ENCODE measurements at places on chromosomes 2 and 18.

DNA sequence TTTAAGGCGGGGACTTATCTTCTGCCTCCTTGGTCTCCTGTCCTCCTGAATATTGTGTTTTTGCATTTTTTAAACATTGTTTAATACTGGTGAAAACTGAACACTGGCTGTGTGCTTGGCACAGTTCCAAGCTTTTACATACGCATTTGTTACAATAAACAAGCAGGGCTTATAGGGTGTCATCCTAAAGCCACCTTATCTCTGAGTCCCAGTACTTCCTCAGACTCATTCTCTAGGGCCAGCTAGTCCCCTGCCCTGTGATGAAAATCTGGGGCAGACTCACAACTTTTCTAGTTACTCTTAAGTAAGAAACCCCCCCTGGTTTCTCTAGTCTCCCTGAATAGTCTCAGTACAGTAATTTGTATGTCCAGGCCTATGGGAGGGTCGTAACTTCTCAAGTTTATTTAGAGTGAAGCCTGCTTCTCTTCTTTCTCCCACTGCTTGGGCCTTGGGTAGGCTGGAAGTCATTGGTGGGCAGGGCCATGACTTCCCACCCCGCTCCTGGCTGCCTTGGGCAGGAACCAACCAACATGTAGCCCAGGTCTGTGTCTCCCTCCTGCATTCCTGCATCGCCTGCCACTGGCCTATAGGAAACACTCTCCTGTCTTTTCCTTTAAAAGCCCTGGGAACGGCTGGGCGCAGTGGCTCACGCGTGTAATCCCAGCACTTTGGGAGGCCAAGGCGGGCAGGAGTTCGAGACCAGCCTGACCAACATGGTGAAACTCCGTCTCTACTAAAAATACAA is 7.7 kb upstream of the KCNE4 start:
- DNase-seq, result no peak

DNA sequence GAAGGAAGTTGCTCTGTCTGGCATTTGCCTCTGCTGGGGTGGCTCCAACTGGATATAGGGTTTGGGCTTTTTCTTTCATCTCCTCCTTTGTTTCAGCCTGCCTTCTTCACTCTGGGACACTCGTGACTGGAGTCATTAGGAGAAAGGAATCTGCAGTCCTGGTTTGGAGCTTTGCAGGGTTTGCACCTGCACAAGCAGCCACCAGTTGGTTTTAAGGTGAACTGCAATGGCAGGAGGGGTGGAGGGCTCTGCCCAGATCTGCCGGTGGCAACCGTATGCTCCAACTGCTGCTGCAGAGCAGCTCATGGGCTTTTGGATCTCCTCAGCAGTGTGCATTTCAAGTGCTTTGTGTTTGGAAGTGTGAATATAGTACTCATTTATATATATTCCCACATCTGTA is 131.3 kb upstream of the MGAT5 start:
- DNase-seq, result no peak

GRCh38 chr18:5500158-5500939 is 43.4 kb downstream of the EPB41L3 start:
- no peak for DNase-seq

DNA sequence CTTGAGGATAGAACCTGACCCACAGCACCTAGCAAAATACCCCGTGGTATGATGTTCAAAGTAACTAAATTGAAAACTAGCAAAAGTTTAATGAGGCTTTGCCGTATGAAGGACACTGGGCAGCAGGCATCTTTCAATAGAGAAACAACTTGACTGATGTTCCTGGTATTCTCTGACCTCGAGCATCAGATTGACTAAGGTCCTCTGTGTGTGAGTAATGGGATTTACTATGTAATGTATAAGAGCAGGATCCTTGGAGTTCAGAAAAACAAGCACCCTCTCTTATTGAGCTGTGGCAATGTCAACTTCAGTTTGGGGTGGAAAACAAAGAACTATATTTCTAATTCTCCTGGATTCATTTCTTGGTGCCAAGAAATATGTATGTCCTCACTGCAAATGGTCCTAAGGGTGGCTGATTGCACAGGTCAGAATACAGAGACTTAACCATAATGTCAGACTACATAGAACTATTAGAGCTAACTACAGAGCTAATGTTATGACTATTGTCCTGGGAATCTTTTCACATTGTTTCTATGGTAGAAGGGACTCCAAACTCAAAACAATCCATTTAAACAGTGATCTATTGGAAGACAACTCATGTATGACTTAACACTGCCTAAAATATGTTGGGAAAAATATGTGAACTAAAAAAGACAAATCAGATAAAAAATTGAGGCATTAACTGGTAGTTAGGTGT is 4.4 kb downstream of the TNFAIP6 start:
- DNase-seq, result no peak

- no peak for DNase-seq
These were observed 15.9 kb upstream of the TMEM214 start for GRCh38 chr2:27016801-27017325.

- no peak for DNase-seq
These were observed 83.5 kb upstream of the RAB12 start for GRCh38 chr18:8525692-8526091.

DNA sequence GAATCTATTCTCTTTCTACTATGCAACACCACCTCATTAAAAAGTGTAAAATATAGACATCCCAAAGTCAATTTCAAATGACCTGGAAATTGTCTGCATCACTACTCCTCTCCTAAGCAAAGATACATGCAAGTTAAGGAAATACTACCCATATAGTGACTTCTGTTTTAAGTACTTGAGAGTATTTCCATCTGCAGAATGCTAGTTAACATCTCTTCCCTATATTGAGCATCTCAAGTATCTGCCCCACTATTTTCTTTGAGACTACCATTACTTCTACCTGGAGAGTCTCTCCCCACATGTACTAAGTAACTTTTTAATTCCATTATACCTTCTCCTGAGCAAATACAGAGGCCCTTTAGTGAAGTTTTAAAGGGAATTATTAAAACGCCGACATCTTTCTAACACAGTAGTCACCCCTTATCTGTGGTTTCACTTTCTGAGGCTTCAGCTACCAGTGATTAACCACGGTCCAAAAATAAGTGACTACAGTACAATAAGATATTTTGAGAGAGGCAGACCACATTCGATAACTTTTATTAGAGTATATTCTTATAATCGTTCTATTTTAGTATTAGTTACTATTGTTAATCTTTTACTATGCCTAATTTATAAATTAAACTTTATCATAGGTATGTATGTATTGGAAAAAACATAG is 21.8 kb downstream of the CWC22 start:
- DNase-seq, result no peak

DNA sequence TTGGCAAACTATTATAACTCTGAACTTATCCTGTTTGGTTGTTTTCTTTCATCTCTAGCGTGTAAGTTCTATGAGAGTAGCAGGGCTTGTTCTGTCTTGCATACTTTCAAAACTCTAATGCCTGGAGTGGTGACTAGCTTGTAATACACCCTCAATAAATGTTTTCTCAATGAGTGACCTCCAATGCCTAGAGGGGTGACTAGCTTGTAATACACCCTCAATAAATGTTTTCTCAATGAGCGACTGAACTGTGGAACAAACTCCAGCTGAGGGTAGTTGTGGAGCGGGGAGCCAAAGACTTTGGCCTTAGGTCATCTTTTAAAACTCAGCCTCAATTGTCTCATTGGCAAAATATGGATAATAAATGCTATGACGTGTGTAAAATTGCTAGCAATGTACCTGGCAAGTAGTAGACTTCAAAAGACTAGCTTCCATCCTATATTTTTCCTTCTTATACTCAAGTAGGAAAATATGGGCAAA is 1.8 kb downstream of the GPD2 start:
- DNase-seq, result no peak

GRCh38 chr18:44258576-44258975 is 422.1 kb upstream of the SETBP1 start:
- DNase-seq, result no peak

GRCh38 chr2:120520454-120520853 is 174.5 kb downstream of the INHBB start:
- no peak for DNase-seq

GRCh38 chr2:39989888-39990287 is 210.8 kb upstream of the THUMPD2 start:
- DNase-seq, result no peak

- DNase-seq, result no peak
These were observed 36.0 kb upstream of the TTC27 start for GRCh38 chr2:32591669-32592463.

DNA sequence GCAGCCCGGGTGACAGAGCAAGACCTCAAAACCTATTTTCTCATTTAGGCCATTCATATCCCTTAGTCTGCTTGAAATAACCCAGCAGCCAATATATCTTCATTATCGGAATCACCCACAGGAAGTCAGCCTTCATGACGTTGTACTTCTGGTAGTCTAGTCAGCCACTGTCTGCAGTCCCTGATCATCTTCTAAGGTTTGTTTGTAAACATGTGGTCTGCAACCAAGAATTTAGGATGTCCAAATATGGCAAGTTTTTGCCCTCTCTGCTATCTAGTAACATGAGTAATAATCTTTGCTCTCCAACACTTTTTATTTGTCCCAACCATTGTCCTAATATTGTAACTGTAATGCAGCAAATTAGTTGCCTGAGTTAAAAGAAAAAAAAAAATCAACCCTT is 92.5 kb downstream of the PRPF40A start:
- no peak for DNase-seq

DNA sequence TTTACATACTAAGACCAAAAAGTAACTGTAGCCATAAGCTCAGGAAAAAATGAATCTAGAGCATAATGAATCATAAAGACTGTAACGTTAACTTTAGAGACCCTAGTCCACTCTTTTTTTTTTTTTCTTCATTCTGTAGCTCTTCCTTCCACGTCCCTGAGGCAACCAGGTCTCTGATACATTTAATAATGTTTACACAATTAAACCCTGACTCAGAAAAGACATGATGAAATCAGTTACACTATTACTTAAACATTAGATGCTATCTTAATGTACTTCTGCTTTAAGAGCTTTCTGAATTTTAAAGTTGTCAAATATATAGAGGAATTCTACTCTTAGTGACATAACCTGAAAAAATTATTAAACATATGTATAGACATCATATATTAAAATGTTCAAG is 1121.5 kb upstream of the DDX18 start:
- no peak for DNase-seq

- no peak for DNase-seq
These were observed 100.7 kb upstream of the CCDC195 start for GRCh38 chr2:224816816-224817215.

Measured in smooth muscle cell of the brain vasculature (primary cell).